ENCODE measurements at places on chromosomes 5 and 9.

DNA sequence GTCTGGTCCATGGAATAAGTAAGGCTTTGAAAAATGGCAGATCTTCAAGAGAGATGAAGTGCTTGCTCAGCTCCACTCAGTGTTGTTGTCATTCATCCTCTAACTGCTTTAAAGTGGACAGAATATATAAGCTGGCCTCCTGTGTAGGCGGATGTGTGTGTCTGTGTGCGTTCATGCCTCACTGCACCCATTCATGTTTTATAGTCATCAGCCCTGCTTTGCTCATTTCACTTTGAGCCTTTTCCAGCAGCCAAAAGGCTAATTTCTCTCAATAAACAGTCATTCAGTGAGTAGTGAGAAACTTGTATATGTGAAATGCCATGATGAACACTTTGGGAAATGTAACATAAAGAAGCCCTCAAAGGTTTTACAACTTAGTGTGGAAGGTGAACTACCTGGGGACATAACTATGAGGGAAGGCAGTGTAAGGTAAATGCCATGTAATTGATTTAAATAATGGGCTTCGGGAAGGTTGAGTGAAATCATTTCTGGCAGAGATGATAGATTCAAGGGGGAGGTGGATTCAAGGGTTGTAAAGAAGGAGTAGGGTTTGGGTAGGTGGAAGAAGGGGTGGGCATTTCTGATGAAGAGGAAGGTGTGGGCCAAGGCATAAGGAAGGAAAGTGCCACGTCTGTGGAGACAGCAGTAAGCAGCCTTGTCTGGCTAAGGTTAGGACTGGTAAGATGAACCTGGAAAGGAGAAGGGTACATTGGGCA, 15.7 kb downstream of the TTC23L start:
- DNase-seq: no peak

GRCh38 chr5:113205323-113205722, 228.7 kb downstream of the DCP2 start:
- DNase-seq: no peak

DNA sequence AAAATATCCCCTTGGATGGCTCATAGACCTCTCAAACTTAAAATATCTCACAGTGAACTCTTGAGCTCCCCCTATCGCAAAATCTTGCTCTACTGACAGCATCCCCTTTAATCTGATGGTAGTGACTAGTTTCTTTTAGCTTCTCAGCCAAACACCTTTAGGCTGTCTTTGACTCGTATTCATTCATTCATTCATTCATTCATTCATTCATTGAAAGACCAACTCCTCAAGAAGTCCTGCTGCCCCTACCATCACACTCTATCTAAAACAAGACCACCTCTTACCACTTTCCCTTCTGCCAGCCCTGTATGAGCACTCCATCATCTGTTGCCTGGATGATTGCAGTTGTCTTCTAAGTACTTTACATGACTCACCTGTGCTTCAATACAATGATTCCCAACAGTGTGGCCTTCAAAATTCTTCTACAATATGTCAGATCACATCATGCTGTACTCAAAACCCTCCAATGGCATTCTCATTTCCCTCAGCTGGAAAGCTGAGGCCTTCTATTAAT, 46.8 kb downstream of the ITGA2 start:
- no peak for DNase-seq

DNA sequence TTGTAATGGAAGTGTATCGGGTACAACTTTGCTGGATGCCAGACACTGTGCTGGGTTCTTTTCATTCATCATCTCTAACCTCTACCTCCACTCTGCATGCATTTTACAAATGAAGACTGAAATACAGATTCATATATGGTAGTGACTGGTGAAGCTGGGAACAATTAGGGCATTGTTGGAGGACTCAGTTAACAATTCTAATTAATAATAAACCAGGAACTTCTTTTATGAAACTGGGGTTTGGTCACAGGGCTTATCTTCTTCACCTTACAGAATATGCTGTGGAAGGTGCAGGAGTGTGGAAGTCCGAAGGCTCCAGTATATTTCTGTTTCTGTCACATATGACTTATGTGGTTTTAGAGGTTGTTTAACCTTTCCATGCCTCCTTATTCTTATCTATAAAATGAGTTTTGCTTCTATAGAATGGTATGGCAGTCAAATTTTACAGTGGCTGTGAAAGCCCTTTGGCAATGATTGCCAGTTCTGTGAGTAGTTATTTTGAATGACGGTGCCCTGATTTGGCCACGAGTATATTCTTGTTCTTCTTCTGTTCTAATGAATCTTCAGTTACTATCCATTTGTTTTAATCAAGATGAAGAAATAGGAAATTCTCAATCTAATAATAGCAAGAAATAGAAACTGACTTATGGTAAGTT, 284.7 kb downstream of the GABRB2 start:
- DNase-seq: no peak

DNA sequence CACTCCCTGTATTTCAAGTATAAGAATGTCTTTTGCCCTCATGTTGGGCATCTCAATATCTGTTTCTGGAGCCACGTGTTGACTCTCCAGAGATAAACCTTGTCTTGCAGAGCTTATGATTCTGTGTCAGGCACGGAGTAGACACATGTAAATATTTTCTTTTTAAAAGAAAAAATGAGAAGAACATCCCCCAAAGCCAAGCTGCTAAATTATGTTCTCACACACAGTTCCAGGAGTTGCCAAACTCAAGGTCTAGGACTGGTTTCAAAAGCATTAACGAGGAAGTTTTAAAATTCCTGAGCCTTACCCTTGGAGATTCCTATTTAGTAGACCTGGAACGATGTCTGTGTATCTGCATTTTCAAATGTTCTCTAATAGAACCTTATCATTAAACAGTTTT, 1228.3 kb upstream of the WWC1 start:
- no peak for DNase-seq

- DNase-seq: no peak
Measured at GRCh38 chr9:134212809-134213507, 48.6 kb upstream of the RNU6ATAC start.

DNA sequence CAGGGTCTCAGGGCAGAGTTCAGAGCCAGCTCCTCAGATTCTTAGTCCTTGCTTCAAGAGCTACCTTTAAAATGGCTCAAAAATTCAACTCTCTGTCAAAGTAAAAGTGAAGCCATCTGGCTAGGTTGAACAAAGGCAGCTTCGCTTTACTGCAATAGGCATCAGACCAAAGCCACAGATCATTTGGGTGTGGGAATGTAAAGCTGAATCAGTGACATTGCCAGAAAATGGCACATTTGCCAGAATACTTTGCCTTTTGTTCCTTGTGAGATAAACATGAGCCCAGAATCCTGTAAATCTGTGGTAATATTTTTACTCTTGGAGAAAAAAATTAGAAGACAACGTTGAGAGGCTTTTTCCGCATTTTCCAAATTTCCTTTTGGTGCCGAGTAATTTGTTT, 210.5 kb downstream of the PALM2AKAP2 start:
- no peak for DNase-seq
